ENCODE measurements at places on chromosomes 13 and 19.

DNA sequence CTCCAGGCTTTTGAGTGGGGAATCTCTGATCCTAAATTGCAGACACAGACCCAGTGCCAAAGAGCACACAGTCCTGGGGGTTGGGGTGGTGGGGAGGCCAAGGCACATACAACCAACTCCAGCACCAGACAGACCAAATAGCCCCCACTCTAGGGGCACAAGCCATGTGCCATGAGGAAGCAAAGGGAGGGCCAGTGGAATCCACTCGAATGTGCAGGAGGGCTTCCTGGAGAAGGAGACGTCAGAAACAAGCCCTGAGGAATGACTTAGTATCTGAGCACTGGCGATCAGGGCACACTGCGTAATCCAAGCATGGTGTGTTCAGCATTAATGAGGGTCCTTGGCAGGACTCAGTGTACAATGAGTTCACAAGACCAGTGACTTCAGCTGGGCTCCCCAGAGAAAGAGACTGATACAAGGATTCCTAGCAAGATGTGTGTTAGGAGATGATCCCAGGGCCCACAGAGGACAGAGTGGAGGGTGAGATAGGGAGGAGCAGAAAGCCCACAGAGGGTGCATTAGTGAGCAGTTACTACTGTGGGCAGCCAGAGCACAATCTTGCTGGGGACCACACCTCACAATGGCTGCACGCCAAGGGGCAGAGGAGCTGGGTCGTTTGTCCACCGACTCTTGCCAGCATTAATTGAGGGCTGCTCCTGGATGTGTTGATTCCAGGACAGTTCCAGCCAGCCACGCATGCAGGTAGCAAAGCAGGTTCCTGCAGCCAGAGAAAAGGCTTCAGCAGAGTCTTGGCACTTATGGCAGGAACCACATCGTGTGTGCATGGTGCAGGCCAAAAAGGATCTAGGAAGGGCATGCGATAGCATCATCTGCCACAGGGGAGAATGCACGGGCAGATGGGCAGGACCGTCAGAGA lies 152.6 kb upstream of the VSTM2B start:
- peak; percentile 52 for DNase-seq

DNA sequence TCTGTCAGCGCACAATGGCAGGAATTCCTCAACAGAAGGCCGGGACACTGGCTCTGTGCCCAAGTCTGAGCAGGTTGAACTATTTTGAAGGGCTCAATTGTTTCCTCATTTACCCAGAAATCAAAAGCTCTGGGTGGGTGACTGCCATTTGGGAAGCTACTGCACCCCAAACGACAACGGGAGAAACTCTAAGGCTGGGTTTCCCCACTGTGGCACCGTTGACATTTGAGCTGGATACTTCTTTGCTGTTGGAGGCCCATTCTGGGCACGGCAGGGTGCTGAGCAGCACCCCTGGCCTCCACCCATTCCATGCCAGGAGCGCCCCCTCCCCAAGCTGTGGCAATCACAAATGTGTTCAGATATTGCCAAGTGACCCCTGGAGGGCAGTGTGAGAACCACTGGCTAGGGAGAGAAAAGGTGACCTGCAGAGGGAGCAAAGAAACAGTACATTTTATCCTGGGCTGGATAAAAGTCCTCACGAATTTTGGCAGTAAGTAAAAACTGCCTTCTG lies 62.5 kb downstream of the RFX2 start:
- DNase-seq, result no peak

- DNase-seq, result no peak
Observed at GRCh38 chr13:87677043-87677495, 5.9 kb downstream of the SLITRK5 start.

- DNase-seq, result no peak
Observed at GRCh38 chr19:16671652-16672274, 10.8 kb downstream of the TMEM38A start.

GRCh38 chr13:41416276-41416675 lies 41.1 kb upstream of the RGCC start:
- DNase-seq, result no peak

GRCh38 chr19:48635966-48636858 lies 967 bp downstream of the DBP start:
- DNase-seq, result no peak

GRCh38 chr13:33918199-33918932 lies 100.4 kb downstream of the RFC3 start:
- DNase-seq, result no peak

DNA sequence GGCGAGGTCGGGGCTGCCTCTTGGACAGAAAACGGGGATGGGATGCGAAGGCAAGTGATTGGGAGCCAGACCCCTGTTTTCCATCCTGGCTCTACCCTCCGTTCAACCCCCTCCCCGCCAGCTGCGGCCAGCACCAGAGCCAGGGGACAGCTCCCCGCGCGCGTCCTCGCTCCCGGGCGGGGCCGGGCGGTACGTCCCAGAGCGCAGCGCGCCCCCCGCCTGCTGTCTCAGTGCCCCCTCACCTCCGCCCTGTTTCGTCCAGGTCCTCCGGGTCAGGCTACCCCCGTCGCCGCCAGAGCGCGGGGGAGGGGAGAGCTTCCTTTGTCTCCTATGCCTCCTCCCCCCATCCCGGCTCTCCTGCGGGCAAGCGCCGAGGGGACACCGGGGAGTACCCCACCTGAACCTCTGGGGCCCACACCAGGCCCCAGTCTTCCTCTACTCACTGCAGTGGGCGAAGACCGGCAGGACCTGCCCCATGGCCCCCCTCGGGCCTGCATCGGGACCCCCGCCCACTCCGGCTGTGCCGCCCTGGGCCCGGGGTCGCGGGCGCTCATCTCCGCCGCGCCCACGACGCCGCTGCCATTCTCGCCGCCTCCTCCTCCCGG lies 396 bp downstream of the RTN2 start:
- no peak for DNase-seq

DNA sequence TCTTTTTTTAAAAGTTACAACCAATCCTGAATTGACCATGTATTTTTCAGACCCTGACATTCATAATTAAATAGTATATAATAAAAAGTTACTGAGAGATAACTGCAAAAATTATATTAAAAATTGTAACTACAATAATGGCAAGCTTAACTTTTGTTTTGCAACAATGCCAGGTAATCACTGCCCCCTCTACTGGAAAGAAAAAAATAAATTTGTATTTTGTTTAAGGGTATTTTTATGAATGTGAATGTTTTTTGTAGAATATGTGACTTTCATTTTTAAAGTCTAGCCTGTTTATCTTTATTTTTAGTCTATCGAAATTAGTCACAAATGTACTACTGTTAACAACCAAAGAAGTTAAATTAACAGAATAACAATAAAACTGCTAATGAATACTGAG lies 21.7 kb downstream of the MRPS31 start:
- DNase-seq, result no peak

- no peak for DNase-seq
Observed at GRCh38 chr13:28349907-28350654, 144.8 kb downstream of the FLT1 start.

Data from vagina (tissue), 2 donors.